ENCODE measurements at places on chromosomes 7 and 10.
A peak's percentile ranks its signal among the peaks of the same experiment; 100 is the strongest.

DNA sequence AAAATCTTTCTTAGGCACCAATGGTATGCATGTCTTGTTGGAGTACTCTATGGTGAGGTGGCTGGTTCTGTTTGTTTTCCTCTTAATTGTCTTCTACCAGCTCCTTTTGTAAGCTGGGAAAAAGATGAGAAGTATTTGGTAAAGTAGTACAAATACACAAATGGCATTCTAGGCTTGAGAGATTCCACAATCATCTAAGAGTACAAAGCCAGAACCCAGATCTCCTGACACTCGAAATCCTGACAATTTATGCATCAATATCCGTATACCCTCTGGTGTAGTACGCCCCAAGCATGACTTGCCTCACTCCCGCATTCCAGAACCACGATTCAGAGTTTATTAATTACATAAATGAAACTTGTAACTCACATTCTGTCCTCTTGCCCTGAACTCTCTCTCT lies 43.5 kb downstream of the CDCA7L start:
- no peak for DNase-seq

DNA sequence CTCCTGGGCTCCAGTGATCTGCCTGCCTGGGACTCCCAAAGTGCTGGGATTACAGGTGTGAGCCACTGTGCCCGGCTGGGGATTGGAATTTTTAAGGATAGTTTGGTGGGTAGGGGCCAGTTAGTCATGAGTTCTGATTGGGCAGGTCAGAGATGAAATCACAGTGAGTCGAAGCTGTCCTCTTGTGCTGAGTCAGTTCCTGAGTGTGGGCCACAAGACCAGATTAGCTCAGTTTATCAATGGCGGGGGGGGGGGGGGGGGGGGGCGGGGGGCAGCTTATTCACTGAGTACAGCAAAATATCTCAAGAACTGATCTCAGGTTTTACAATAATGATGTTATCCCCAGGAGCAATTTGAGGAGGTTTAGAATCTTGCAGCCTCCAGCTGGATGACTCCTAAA lies 11.6 kb upstream of the ERCC6 start:
- no peak for DNase-seq

GRCh38 chr7:94222516-94222915 lies 172.2 kb upstream of the COL1A2 start:
- no peak for DNase-seq

DNA sequence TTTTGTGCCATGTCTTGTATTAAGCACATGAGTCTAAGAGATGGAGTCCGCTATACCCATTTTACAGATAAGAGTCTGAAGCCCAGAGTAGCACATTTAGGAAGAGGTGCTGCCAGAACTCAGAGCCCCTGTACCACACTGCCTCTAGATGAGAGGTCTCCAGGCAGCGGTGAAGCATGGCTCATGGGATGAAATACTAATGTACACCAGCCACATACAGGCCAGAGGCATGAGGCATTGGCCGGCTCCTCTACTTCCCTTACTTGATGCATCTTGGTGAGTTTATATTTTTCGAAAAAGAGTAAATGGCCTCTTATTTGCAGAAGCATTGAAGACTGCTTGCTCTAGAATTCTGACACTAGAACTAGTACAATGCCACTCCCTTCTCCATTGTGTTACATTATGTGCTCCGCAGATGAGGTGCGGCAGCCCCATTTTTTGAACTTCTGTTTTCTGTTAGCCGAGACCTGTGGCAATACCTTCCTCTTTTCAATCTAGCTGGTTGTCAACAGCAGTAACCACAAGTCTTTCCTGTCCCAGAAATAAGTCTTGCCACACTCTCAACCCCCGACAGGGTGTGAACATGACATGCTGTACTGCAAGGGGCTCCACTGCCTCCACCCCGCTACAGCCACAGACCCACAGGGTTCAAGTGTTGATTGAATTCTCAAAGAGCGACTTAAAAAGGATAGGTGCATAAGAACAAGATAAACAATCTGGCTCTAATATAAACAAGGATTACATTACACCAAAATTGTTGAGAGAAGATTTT lies 145.3 kb downstream of the CELF2 start:
- DNase-seq: peak; percentile 78

- DNase-seq: no peak
Measured at GRCh38 chr10:17989908-17990767, 38.4 kb downstream of the SLC39A12 start.

DNA sequence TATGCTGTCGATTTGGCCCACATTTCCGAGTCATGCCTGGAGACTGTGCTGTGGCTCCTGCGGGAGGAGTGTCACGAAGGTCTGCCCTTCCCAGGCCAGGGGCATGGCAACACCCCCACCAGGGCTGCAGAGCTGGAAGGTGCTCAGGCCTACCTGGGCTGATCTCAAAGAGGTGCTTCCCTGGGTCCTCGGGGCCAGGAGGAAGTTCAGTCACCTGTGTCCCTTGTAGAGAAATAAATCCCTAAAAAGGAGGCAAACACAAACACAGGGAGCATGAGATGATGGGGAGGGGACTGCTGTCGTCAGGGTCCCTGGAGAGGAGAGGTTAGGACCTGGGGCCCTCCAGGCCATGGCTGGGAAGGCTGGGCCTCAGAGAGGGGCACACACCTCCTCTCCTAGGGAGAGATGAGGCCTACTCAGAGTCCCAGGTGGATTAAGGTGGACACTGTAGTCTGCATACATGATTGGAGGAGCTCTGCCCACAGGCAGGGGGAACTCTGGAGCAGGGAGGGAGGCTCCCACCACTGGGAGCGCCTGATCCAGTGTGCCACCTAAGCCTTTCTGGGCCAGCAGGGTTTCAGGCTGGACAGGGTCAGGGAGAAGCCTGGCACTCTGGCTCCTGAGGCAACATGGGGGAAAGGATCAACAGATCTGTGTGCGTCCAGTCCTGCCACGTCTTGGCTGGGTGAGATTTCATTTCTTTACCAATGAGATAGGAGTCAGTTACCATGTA lies 49.4 kb downstream of the ARHGAP22 start:
- DNase-seq: no peak

- no peak for DNase-seq
Measured at GRCh38 chr7:112185005-112185834, 21.0 kb downstream of the DOCK4 start.

- no peak for DNase-seq
Measured at GRCh38 chr7:150431839-150432658, 18.4 kb upstream of the GIMAP8 start.

DNA sequence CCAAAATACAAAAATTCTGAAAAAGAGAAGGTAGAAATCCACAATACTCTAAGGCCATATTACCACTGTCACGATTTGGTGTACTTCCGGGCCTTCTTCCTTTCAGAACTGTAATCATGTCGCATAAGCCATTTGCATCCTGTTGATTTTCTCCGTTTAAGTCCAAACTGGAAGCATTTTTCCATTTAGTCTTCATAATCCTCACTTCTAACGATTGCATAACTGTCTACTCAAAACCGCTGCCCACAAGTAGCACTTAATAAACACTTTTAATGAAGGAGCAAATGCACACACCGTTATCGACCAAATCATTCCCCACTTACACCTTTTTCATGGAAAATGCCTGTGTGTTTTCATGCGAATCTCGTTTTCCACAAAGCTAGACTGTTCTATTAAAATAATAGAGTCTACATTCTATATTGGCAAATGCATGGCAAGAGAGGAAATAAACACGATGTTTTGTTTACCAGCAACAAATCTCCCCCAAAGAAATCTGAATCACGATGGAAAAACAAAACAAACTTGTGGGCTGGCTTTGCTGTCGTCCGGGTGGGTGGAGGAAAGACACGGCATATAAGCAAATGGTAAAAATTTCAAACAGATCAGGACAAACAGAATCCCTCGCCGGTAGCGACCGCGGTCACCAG lies 1.0 kb downstream of the ATE1 start:
- DNase-seq: peak; percentile 43

GRCh38 chr10:107733328-107734130 lies 569.0 kb upstream of the SORCS1 start:
- no peak for DNase-seq

DNA sequence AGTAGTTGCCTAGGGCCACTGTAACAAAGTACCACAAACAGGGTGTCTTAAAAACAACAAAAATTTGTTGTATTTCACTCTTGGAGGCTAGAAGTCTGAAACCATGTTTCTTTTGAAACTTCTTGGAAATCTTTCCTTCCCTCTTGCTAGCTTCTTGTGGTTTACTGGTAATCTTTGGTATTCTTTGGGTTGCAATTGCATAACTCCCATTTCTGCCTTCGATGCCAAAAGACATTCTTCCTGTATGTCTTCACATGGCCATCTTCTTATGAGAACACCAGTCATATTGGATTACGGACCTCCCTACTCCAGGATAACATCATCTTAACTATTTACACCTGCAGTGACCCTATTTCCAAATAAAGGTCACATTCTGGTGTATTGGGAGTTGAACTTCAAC lies 357.4 kb downstream of the PPP1R3A start:
- DNase-seq: no peak

DNA sequence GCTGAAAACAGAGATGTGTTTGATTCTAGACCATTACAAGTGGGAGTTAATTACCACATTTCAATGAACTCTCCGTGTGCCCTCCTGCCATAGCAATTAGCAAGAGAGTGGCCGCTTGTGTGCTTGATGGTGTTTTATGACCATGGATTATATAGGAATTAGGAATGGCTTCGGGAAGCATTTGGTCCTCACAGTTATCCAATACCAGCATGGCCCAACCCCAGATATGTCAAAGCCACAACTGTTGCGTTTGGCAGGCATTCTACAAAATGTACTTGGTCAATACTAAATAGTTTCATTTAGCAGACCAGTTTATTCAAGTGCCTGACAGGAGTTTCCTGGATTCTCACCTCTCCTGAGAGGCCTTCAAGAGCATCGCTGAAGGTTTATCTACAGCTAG lies 509.0 kb upstream of the GALNT17 start:
- DNase-seq: no peak

DNA sequence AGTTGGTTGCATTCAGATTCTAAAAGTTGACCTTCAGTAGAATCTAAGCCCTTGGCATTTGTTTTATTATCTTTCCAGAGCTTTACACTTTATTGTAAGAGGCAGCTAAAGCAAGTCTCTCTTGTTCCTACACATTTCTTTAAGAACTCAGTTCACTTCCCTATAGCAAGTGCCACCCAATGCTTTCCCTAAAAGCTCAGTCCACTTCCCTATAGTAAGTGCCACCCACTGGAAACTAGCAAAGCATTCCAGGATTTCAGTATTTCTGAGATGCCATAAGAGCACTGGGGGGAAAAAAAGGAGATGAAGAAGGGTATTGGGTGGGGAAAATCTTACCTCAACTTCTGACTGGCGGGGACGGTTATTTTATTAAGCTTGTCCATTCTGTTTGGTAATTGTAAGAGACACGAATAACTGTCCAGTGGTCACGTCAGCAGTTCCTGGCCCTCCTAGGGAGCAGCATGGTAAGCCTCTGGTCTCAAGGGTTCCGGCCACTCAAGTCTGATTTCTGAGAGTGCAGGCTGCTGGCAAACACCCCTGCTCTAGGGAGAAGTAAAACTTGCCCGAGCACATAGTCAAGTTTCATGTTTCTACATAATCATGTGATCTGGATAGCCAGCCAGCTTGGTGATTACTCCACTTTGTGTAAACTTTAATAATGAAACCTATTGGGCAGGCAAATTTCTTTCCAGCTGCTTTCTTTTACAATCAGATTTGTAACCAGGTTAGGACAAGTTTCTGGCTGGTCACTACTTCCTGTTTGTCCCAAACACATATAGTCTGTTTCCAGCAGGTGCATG lies at the start of gene BLNK:
Gene BLNK (minus strand): TSS at position 554 of the 800 bp plus-strand sequence. CDS start 171 bp downstream, at position 383.
- no peak for DNase-seq

DNA sequence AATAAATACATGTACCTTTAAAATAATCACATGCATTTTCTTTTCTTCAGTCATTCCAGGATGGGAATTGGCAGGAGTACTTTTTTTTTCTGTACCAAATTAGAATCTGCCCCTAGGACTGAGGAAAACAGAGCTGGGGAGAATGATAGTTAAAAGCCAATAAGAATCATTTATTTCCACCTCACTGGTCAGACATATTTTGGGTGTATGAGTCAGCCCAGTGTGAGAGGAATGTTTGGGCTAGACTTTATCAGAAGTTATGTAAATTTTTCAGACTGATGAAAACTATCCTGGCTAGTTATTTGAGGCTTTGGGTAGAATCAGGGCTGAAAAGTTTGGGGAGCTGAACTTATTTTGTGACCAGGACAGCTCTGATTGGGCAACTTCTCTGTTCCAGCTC lies 303.1 kb upstream of the NPSR1 start:
- DNase-seq: no peak

DNA sequence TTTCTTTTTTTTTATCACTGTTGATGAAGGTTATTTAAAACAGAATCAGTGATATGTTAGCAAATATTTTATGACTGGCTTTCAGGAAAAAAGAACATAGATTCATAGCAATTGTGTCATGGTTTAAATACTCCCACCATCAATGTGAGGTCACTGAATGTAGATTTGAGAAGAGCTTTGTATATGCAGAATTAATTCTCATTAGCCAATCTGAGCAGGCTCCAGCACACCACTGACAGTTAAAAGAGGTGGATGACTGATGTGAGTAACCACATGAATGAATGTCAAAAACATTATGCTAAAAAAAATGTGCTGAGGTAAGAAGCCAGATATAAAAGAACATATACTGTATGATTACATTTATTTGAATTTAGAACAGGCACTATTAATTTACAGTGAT lies 174.8 kb upstream of the KAT6B start:
- DNase-seq: no peak

GRCh38 chr7:101554584-101555268 lies 74.4 kb downstream of the MYL10 start:
- no peak for DNase-seq

DNA sequence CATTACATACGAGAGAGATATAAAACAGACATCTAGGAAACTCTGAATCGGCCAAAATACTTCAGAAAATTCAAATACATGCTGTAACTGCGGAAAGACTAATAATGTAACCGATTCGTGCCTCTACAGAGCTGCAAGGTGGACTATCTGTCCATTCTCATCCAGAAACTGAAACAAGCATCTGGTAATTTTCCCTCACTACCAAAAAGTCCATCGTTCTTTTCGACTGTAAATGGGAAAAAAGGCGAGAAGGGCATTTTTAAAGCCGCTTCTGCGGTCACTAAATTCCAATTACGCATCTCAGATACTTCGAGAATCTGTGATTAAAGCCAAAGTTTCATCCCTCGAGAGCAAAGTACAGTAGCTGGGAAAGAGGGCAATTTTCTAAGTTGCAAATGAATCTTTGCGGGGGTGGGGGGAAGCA lies 1.3 kb downstream of the OGA start:
- DNase-seq: no peak

- no peak for DNase-seq
Measured at GRCh38 chr10:47079204-47079580, 168.0 kb downstream of the PTPN20 start.

GRCh38 chr10:53839440-53840039 lies 961.5 kb downstream of the PCDH15 start:
- peak; percentile 38 for DNase-seq

GRCh38 chr10:106991091-106991490 lies 173.4 kb downstream of the SORCS1 start:
- no peak for DNase-seq

All from hematopoietic multipotent progenitor cell treated with erythropoietin and hydrocortisone succinate and interleukin-3 and kit ligand, for 8 days (in vitro differentiated cells).